Activated T-cell treated with anti-CD3 and anti-CD28 coated beads, Interleukin-2, amount 50 U/mL, for 72 hours (primary cell): ENCODE measurements at places on chromosomes 6 and 20. TPM values are rescaled to one million over a fixed set of nuclear protein-coding genes. Genes with fewer than 3 reads are reported as not detected.

Gene HCRTR2
- total RNA-seq, result not detected

GRCh38 chr6:12749531-12750379 is 33.2 kb downstream of the PHACTR1 start:
- DNase-seq, result no peak

DNA sequence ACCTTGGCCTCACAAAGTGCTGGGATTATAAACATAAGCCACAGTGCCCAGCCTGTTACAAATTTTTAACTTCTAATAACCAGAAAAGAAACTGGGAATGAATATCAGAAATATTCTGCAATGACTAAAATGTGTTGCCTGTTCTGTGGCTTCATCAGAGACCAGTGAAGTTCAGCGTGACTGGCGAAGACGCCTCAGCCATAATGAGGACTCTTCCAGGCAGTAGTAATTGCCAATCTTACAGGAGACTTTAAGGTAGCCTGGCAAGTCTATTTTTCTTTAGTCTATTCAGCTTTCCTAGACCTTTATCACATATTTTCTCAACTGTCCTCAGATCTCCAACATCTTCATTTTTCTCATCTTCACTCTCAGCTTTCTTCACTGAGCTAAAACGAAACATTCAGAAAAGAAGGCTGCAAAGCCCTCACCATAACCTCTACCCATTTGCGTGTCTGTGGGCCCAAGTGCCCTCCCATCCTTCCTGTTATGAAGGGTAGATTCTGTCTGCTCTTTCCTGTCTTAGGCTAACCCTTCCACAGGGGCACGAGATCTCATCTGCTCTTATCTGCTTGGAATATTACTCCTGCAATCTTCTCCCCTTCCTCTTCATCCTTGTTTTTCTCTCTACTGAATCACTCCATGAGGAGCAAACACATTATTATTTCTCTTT is 42.0 kb upstream of the OLIG3 start:
- DNase-seq, result peak; percentile 52

Gene SIRPB2
- total RNA-seq, result not detected

Gene SRXN1
- total RNA-seq, result 9.7 TPM

GRCh38 chr20:57071283-57071731 is 195.1 kb downstream of the BMP7 start:
- no peak for DNase-seq

- no peak for DNase-seq
Measured at GRCh38 chr20:14307956-14308355, 29.5 kb downstream of the FLRT3 start.

- no peak for DNase-seq
Measured at GRCh38 chr6:35008858-35009257, 119.8 kb downstream of the ANKS1A start.

Gene HEY2
- not detected for total RNA-seq

Gene LZTS3
- total RNA-seq, result 3.1 TPM

Gene BTNL2
- total RNA-seq, result not detected

Gene TP53TG5
- 0.67 TPM for total RNA-seq

GRCh38 chr6:40669343-40669742 is 82.2 kb upstream of the LRFN2 start:
- no peak for DNase-seq

Gene SYCP2
- 5.0 TPM for total RNA-seq

GRCh38 chr6:69729870-69730449 is 66.8 kb downstream of the LMBRD1 start:
- DNase-seq, result no peak

- peak; percentile 46 for DNase-seq
Measured at GRCh38 chr6:36615018-36615761, 21.0 kb downstream of the SRSF3 start.

DNA sequence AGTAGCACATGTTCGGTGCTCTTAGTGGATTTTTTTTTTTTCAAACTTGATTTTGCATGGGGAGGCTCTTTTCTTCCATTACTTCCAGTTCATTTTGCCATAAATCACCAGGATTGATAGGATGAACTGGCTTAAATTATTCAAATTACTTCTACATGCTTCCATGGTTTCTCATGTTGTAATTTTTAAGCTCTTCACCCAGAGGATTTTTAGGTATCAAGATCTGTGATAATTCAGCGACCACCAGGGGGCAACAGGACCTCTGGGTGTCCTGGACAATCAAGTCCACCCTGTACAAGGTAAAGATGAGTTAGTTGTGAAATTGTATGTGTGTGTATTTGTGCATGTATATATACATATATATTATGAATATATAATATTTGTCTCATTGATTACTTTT is 4.2 kb upstream of the EPHA7 start:
- peak; percentile 25 for DNase-seq

Gene BPIFA1
- not detected for total RNA-seq

Gene PHF1
- total RNA-seq, result 65.2 TPM

GRCh38 chr6:158807515-158808441 is 11.4 kb downstream of the EZR start:
- no peak for DNase-seq

GRCh38 chr20:22963581-22963980 is 71.5 kb upstream of the SSTR4 start:
- DNase-seq, result no peak

DNA sequence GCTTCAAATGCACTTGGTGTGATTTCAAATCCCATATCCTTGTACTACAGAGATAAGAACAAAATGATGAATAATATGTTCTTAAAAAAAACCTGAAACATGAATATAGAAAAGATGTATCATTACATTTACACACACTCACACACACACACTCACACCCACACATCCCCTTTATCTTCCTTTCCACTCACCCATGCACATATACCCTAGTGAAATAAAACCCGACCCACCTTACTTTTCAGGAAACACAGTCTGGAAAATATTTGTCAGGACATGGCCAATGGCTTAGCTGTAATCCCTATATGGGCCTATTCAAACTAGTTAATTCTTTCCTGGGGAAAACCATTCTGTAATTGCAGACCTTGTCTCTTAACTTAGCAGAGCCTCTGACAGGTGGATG is 60.8 kb upstream of the EDN1 start:
- no peak for DNase-seq

Gene DDO
- total RNA-seq, result not detected

DNA sequence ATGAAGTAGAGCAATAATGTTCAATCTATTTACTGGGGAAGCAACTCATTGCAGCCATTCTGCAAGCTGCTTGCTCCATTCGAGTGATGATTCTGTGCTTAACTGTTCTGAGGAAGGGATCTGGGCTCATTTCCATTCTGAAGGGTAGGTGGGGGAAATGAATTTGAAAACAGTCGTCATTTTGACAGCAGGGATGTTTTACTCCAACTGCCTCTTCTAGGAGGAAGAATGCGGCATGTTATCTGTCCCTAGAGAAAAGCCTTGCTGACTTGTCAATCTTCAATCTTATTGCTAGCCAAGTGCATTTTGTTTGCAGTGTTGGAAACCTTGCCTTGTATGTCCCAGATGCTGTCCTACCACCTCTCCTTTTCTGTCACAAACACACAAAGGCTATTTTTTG is 105.9 kb downstream of the PRDM13 start:
- DNase-seq, result no peak

GRCh38 chr20:18984238-18985200 is 170.9 kb downstream of the SCP2D1 start:
- no peak for DNase-seq

Gene LINC00237
- total RNA-seq, result 0.41 TPM

Gene TNXB
- 15.0 TPM for total RNA-seq

Gene HUS1B
- 0.89 TPM for total RNA-seq

Gene UBE2C
- 171 TPM for total RNA-seq

DNA sequence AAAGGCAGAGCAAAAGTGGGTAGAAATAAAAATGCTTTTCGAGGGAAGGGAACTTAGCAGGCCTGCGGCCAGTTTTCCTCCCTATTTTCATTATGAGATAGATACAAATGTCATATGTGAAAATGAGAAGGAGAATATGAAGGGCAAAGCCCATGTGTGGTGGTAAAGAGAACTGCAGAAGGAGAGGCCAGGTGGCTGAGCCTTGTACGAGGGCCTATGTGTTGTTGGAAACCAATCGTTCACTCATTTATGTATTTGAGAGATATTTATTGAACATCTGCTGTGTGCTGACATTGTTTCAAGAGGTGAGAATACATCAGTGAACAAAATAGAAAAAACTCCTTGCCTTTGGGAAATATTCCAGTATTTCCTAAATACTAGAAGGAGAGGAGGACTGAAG is 147.7 kb downstream of the SH3BGRL2 start:
- DNase-seq, result no peak

DNA sequence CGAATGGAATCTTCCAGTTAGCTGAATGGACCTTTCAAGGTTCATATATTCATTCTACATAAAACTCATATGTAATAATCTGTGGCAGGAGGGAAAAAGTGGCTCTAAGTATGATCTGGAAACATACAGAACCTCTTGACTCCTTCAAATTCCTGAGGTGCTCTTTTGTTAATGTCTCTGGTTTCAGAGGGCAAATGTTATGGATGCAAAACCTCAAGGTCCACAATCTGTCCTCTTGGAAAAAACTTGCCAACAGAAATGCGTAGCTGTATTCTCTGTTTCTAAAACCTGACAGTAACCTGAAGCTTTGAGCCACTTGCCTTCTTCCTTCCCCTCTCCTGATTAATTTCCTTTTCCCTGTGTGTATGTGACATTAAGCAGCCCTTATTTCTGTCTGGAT is 80.9 kb upstream of the SUPT3H start:
- no peak for DNase-seq

GRCh38 chr20:46984405-46984804 is 89.8 kb downstream of the EYA2 start:
- DNase-seq, result no peak

Gene OPRM1
- total RNA-seq, result not detected

Gene NRN1
- 3.3 TPM for total RNA-seq

- no peak for DNase-seq
Measured at GRCh38 chr6:23245572-23245971, 676.2 kb downstream of the HDGFL1 start.

GRCh38 chr6:114281496-114281895 is 61.3 kb downstream of the HS3ST5 start:
- DNase-seq, result no peak

DNA sequence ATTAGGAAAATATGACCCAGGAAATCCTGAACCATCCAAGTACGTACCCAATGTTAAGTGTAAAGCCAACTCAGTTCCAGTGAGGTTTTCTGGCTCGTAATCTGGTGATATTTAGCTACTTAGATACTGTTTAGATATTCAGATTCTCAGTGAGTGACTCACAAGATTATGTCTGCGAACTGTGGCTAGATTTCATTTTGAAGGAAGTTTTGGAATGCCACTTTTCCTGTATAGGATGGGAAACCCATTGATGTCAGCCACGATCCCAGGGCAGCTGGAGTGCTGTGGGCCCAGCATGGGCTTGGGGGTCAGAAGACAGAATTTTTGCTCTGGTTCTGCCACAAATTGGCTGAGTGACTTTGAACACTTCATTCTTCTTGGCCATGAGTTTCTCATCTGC is 76.3 kb downstream of the TMEM170B start:
- no peak for DNase-seq

DNA sequence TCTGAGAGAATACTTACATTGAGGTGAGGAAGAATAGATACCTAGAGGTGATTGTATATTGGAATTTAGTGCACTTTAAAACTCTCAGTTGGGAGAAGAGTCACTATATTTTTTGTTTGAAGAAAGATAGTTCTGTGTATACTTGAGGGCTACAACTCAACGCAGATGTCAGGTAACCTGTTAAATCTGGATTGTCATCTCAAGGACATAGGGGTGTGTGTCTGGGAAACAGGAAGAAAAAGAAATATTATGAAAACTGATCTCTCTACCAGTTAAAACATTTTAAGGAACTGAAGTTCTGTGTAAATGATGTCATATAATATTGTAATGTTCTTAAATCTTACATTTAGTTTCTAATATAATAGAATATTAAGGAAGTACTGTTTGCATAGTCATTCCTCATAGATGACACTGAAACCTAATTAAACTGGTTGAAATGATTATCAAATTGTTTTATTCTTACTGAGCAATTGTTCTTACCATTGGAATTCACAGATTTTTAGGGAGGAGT is 86.2 kb downstream of the SMAP1 start:
- no peak for DNase-seq

GRCh38 chr20:10067321-10067720 is 32.5 kb downstream of the ANKEF1 start:
- DNase-seq, result no peak

Gene TNNC2
- not detected for total RNA-seq

GRCh38 chr6:88166493-88167351 is 575 bp upstream of the CNR1 start:
- DNase-seq, result peak; percentile 14

DNA sequence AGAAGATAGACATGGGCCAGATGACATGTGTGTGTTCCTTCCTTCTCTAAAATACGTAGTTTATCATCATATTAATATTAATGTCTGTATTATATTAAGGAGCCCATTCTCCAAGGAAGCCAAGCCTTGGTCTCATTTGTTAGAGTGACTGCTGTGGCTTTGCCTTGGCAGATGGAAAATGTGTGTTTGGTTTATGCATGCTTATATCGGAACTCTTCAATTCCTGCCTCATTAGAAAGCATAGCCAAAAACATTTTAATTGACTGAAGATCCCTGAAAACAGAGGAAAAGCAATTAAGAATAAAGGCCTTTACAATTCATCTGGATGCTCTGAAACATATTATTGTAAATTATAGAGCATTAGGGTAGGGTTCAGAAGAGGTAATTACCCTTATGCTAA is 106.4 kb downstream of the COL9A1 start:
- DNase-seq, result no peak

Gene LAMA4
- not detected for total RNA-seq

Gene CARMIL1
- total RNA-seq, result 5.6 TPM

GRCh38 chr20:31440012-31440659 is at the start of gene DEFB123:
Gene DEFB123, plus strand, starts transcription at chr20:31440632. Its CDS starts 67 bp downstream, at chr20:31440699.
- DNase-seq, result peak; percentile 5

DNA sequence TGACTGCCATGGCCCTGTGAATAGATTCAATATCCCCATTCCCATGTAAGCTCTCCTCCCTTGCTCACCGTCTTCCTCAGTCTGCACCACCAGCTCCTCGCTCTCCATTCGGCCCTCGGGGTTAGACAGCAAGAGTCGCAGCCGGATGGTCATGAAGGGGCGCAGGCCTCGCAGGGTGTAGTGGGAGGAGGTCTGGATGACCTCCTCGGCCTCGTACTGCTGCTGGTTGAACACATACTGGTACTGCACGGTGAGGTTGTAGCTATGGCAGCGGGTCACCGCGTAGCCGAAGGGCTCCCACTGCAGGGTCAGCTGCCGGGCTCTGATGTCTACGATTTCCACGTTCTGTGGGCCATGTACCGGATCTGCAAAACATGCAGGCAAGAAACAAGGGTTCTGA is 717.5 kb downstream of the PTPRT start:
- DNase-seq, result no peak

- no peak for DNase-seq
Measured at GRCh38 chr6:88712243-88712936, 251.0 kb downstream of the RNGTT start.
